ENCODE measurements at places on chromosomes 7 and 10.

- DNase-seq, result no peak
Measured at GRCh38 chr10:125172694-125173093, 12.3 kb upstream of the CTBP2 start.

DNA sequence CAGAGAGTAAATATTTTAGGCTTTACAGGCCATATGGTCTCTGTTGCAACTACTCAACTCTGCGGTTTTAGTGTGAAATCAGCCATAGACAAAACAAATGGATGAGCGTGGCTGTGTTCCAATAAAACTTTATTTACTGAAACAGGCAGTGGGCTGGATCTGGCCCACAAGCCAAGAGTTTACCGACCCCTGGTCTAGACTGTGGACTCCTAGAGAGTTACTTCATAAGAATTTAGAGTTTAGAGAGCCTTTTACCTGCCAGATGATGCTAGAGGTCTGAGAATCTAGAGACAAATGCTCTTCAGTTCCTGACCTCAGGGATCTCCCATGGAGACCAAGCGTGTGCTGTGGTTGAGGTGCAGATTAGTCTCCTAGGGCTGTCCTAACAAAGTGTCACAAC lies 174.8 kb downstream of the PTEN start:
- no peak for DNase-seq

- no peak for DNase-seq
Measured at GRCh38 chr10:63622097-63622496, 100.9 kb downstream of the REEP3 start.

GRCh38 chr7:47748041-47748440 lies 166.1 kb upstream of the TNS3 start:
- DNase-seq, result no peak

GRCh38 chr10:52455098-52455497 lies 141.0 kb downstream of the DKK1 start:
- DNase-seq, result no peak

DNA sequence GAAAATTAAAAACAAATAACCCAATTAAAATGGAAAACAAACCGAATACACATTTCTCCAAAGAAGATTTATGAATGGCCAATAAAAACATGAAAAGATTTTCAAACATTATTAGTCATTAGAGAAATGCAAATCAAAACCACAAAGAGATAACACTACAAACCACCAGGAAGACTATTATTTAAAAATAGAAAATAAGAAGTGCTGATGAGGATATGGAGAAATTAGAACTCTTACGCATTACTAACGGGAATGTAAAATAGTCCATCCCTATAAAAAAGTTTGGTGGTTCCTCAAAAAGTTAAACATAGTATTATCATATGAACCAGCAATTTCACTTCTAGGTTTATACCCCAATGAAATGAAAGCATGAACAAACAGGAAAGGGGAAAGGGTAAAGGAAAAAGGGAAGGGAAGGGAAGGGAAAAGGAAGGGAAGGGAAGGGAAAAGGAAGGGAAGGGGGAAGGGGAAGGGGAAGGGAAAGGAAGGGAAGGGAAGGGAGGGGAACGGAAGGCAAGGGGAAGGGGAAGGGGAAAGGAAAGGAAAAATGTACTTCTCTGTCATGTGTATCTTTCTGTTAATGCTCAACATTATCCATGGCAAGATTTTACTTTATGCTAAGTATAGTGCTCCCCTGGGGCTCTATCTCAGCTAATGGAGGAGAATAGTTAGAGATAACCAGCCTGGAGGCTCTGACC lies 125.3 kb upstream of the RSU1 start:
- DNase-seq, result no peak

All from left renal pelvis (tissue), 4 donors.